ENCODE measurements at places on chromosomes 12 and 14.
A peak's percentile ranks its signal among the peaks of the same experiment; 100 is the strongest.

- no peak for DNase-seq
Observed at GRCh38 chr12:101876322-101876860, 989 bp upstream of the DRAM1 start.

DNA sequence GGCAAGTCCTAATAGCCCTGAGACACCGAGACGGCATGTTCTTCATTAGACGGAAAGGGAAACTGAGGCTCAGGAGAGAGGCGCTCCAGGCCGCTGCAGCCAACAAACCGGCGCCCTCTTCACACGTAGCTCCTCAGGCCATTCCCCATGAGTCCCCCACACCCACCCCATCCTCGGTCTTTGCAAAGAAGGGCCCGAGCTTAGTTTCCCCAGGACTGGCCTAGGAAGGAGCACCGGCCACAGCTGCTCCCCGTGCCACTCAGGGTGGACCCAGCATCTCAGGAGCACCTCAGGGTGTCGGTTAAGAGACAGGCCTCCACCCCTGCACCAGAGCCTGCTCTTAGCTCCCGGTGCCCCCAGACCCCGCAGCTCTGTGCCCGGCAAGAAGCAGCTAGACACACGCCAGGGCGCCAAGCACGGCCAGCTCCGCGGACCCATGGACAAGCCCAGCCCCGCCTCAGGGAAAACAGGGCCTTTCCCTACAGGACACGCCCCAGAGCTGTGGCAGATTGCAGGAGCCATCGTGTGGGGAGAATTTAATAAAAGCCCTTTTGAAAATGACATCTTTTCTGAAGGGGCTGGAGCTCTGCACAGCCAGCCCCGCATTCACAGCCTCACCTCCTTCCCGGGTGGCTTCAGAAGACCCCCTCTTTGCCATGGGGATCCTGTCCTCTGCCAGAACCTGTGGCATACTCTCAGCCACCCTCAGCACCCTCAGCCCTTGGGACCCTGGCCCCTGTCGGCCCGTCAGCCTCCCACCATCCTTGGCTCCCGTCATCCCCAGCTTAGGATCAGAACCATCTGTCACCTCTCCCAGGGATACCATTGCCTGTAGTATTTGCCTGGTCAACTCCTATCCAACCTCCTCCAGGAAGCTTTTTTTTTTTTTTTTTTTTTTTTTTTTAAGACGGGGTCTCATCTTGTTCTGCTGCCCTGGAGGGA, 59.7 kb downstream of the LGMN start:
- DNase-seq: no peak

DNA sequence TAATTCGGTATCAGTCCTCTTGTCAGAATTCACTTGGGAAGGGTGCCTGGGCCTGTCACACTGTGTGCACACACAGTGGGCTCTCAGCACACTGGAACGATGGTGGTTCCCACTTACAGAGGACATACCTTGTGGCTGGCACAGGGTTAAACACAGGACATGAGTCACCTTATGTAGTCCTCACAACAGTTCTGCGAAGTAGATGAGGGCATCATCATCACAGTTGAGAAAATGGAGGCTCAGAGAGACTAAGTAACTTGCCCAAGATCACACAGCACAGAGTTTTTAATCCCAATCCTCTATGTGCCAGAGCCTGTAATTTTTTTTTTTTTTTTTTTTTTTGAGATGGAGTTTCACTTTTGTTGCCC, 90.7 kb downstream of the NINJ2 start:
- peak; percentile 34 for DNase-seq

- DNase-seq: no peak
Observed at GRCh38 chr12:6364044-6364374, 11.4 kb downstream of the SCNN1A start.

GRCh38 chr12:76874491-76875190, 4.2 kb downstream of the CSRP2 start:
- DNase-seq: no peak

Data from dermis microvascular lymphatic vessel endothelial cell (primary cell).